ENCODE measurements at places on chromosomes 4 and X.

GRCh38 chrX:120264341-120264740, 13.7 kb downstream of the ZBTB33 start:
- DNase-seq: no peak

DNA sequence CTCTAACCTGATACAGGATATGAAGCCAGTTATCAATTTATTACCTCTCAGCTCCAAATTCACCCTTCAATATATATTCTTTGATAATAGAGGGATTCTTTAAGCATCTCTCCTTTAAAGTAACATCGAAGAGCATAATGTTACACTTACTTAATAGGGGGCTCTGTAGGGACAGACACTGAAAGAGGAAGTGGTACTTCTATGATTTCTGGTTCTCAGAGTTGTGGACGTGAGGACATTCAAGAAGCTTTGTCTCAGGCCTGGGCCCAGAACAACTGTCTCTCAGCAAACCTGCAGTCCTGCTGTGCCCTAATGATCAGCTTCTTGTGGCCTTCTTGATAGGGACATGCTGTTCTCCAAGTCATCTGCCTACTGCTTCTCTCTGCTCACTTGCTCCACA, 4.2 kb upstream of the ZXDB start:
- no peak for DNase-seq

DNA sequence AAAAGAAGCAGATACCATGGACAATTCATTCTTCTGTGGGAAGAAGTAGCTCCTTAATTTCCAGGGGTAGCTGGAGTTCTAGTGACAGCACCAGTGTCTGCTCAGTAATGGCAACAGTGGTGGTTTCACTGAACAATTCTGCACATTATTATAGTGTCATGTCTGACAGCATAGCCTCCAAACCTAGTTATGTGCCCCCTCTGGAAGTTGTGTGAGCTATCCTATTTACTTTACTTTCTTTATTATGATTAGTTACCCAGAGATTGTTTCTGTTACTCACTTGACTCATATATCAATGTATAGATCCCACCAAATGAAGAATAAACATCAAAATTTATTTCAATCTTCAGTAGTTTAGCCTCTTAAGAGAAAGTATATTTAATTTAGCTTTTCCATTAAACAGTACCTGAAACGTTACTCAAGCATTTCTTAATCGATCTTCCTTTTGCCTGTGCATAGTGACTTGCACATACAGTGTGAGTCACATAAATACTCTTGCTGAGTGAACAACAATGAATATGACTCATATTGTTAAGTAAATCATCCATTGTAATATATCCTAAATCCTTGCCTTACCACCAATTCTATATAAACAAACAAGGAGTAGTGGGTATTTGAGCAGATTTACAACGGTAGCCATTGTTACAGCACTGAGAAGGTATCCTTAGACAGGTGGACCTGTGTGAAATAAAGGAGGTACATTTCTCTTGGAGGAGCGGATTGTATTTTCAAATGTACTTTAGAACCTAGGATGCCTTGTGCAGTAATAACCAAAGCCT, 534.7 kb downstream of the ANKRD50 start:
- no peak for DNase-seq

- DNase-seq: no peak
These were observed 51.2 kb downstream of the TBC1D9 start for GRCh38 chr4:140704964-140705363.

GRCh38 chr4:25769251-25769650, 93.5 kb downstream of the SEL1L3 start:
- no peak for DNase-seq

GRCh38 chr4:24867766-24868296, 45.0 kb downstream of the CCDC149 start:
- no peak for DNase-seq

DNA sequence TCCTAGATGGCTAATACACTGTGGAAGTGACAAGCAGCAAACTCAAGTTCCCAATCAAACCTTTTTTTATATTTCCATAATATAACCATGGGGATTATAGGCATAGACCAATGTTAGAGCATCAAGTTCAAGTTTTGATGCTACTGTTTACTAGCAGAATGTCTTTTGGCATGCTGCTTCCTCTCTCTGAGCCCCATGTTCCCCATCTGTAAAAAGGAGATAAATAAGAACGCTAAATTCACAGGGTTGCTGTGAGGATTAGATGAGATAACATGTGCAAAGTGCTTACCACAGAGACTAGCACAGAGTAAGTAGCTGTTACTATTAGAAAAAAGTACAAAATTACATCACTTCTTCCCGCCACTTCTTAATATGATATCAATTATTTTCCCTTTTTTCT, 18.0 kb downstream of the MBNL3 start:
- no peak for DNase-seq
